ENCODE measurements at places on chromosomes 7 and 10. TPM values are rescaled to one million over a fixed set of nuclear protein-coding genes. Genes with fewer than 3 reads are reported as not detected.

Gene STEAP1
- 12.5 TPM for total RNA-seq

Gene MIOS
- total RNA-seq: 32.1 TPM

Gene CDK14
- total RNA-seq: 48.7 TPM

Gene GDF2
- total RNA-seq: not detected

Gene SEMA3A
- 18.1 TPM for total RNA-seq

Gene MMP21
- total RNA-seq: not detected

Gene ASIC3
- 0.05 TPM for total RNA-seq

All from smooth muscle cell of the umbilical artery (primary cell).